Ascending aorta (tissue), 2 donors: ENCODE measurements at places on chromosomes 12 and 14. TPM values are rescaled to one million over a fixed set of nuclear protein-coding genes. Genes with fewer than 3 reads are reported as not detected.

The RHOJ gene
- total RNA-seq, result 12.9 TPM

- no peaks in the 10 kb centered on the region for H3K36me3 ChIP-seq
- DNase-seq, result no peak
- H3K4me3 ChIP-seq, result no peak overlapping the region
- no peaks in the 10 kb centered on the region for H3K27me3 ChIP-seq
Observed at GRCh38 chr12:69351462-69352236, 3.5 kb downstream of the LYZ start.

GRCh38 chr14:94383777-94384176 lies 4.6 kb downstream of the SERPINA1 start:
- H3K36me3 ChIP-seq, result no peaks in the 10 kb centered on the region
- H3K4me1 ChIP-seq, result no peaks in the 10 kb centered on the region
- H3K27me3 ChIP-seq, result no peaks in the 10 kb centered on the region
- no peak overlapping the region for H3K4me3 ChIP-seq
- no peak overlapping the region for H3K27ac ChIP-seq

- H3K36me3 ChIP-seq, result no peaks in the 10 kb centered on the region
- H3K27ac ChIP-seq, result no peak overlapping the region
- H3K27me3 ChIP-seq, result no peaks in the 10 kb centered on the region
- H3K4me1 ChIP-seq, result no peaks in the 10 kb centered on the region
- H3K4me3 ChIP-seq, result no peak overlapping the region
Observed at GRCh38 chr14:82689948-82690347, 1156.3 kb upstream of the SEL1L start.

DNA sequence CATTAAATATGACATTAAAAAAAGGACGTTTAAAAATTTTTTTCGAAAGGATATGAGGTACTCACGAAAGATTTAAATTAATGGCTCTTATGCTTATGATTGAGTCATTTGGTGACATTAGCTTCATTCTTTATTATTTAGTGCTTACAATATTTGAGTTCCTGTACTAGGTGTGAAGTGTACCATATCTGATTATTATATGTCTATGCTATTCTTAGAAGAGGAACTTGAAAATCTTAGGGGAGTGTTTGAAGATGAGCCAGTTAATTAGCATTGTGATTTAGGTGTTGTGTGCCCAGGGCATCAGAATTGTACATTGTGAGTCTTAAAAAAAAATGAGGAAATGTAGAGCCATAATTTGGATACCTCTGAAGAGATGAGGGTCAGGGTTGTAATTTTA lies 118.6 kb downstream of the FUT8 start:
- no peaks in the 10 kb centered on the region for H3K36me3 ChIP-seq
- H3K4me3 ChIP-seq, result no peak overlapping the region
- no peak for DNase-seq
- no peak overlapping the region for H3K27ac ChIP-seq
- no peaks in the 10 kb centered on the region for H3K27me3 ChIP-seq
- no peaks in the 10 kb centered on the region for H3K4me1 ChIP-seq

DNA sequence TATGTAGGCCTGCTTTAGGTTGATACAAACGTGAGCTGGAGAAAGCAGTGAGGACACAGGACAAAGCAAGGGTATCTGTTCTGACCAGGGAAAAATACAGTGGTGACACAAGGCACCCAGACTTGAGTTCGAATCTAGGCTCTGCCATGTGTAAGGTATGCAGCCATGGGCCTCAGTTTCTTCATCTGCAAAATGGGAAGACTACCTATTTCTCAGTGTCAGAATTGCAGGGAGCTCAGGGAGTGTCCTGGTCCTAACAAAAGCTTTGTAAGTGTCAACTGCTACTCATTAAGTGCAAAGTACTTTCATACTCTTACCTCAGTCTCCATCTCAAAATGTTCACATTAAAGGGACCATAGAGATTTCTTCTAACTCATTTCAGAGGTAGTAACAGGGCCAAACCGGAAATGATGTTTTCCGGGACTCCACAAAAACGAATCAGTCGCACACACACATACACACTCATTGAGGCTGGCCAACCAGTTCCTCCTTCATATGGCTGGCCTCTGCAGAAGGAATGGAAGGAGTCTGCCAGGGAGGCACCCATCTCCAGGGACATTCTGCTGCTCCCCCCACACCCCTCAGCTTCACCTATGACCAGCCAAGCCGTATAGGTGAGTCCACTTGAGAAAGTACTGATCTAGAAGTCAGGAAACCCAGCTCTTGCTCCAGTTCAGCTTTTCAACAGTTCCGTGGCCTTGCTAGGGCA lies 7.8 kb downstream of the CTDSP2 start:
- H3K36me3 ChIP-seq, result no peaks in the 10 kb centered on the region
- DNase-seq, result no peak
- peak overlapping the region; percentile 29 for H3K4me3 ChIP-seq

GRCh38 chr14:90060965-90061684 lies 669 bp upstream of the KCNK13 start:
- H3K4me1 ChIP-seq, result peaks cover 16% of the 10 kb centered on the region
- no peak overlapping the region for H3K27ac ChIP-seq
- DNase-seq, result no peak
- peak overlapping the region; percentile 48 for H3K4me3 ChIP-seq
- no peaks in the 10 kb centered on the region for H3K36me3 ChIP-seq

- H3K36me3 ChIP-seq, result no peaks in the 10 kb centered on the region
- H3K4me1 ChIP-seq, result no peaks in the 10 kb centered on the region
- H3K27ac ChIP-seq, result peak overlapping the region; percentile 45
- DNase-seq, result no peak
Observed at GRCh38 chr12:71440763-71441748, 1.5 kb downstream of the LGR5 start.

GRCh38 chr14:68908803-68909202 lies 70.3 kb downstream of the ACTN1 start:
- H3K4me3 ChIP-seq, result no peak overlapping the region
- H3K27ac ChIP-seq, result peak overlapping the region; percentile 52
- peaks cover 33% of the 10 kb centered on the region for H3K4me1 ChIP-seq
- H3K36me3 ChIP-seq, result peaks cover 59% of the 10 kb centered on the region

DNA sequence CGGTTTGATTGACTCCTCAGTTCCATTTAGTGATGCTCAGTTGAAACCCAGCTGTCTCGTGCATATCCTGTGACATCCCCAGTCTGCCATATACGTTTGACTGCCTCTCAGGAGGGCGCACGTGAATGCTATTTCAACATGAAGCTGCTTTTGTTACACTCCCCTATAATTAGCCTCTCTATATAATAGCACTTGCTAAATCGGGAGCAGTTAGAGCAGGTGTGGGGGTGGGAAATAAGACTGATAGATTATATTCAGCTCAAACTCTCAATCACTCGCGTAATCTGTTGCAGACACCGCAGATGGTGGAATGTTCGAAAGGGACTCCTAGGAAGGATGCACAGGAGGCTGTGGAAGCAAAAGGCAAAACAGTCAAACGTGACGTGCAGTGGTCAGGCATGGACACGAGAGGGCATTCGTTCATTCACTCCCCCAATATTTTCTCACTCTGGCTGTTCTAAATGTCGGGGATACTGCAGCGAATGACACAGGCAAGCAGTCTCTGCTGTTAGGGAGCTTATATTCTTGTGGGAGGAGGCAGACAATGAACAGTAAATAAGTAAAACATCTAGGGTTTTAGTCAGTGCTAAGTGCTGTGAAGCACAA lies 29.8 kb downstream of the KCNA1 start:
- H3K4me3 ChIP-seq, result no peak overlapping the region
- H3K36me3 ChIP-seq, result no peaks in the 10 kb centered on the region
- no peaks in the 10 kb centered on the region for H3K27me3 ChIP-seq
- H3K4me1 ChIP-seq, result no peaks in the 10 kb centered on the region
- no peak overlapping the region for H3K27ac ChIP-seq
- no peak for DNase-seq

GRCh38 chr12:46916796-46917419 lies 91.1 kb upstream of the SLC38A4 start:
- no peak overlapping the region for H3K4me3 ChIP-seq
- H3K4me1 ChIP-seq, result no peaks in the 10 kb centered on the region
- no peaks in the 10 kb centered on the region for H3K27me3 ChIP-seq
- H3K36me3 ChIP-seq, result no peaks in the 10 kb centered on the region
- no peak for DNase-seq

The SUOX gene
- 5.4 TPM for total RNA-seq

GRCh38 chr14:23009483-23009938 lies 432 bp downstream of the C14orf93 start:
- no peaks in the 10 kb centered on the region for H3K27me3 ChIP-seq
- no peak for DNase-seq
- no peaks in the 10 kb centered on the region for H3K36me3 ChIP-seq
- peaks cover 3% of the 10 kb centered on the region for H3K4me1 ChIP-seq

- no peak overlapping the region for H3K4me3 ChIP-seq
- H3K27ac ChIP-seq, result no peak overlapping the region
- no peak for DNase-seq
- no peaks in the 10 kb centered on the region for H3K36me3 ChIP-seq
- no peaks in the 10 kb centered on the region for H3K27me3 ChIP-seq
Observed at GRCh38 chr12:109732321-109733305, 19.0 kb downstream of the FAM222A start.

- no peaks in the 10 kb centered on the region for H3K27me3 ChIP-seq
- no peaks in the 10 kb centered on the region for H3K4me1 ChIP-seq
- no peaks in the 10 kb centered on the region for H3K36me3 ChIP-seq
Observed at GRCh38 chr12:78192979-78193378, 362.3 kb downstream of the NAV3 start.

DNA sequence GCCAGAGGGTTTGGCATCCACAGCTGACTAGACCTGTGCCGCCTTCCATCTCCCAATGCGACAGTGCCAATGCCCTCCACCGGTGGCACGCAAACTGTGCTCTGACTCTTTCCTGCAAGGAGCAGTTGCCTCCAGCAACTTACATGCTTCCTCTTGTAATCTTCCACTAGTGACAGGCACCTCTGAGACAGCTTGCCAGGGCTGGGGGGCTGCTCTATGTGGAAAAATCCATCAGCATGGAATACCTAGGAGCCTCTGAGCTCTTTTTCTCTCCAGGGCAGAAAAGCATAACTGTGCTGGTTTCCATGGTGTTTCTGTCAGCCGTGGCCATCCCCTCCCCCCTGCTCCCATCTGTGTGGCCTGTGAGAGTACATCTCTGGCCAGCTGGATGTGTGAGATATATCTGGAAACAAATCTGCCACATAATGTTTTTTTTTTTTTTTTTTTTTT lies 110.6 kb downstream of the MYRFL start:
- H3K36me3 ChIP-seq, result no peaks in the 10 kb centered on the region
- DNase-seq, result no peak
- no peak overlapping the region for H3K4me3 ChIP-seq
- no peak overlapping the region for H3K27ac ChIP-seq
- H3K4me1 ChIP-seq, result no peaks in the 10 kb centered on the region
- H3K27me3 ChIP-seq, result no peaks in the 10 kb centered on the region

- no peak overlapping the region for H3K27ac ChIP-seq
- H3K4me3 ChIP-seq, result no peak overlapping the region
- H3K4me1 ChIP-seq, result no peaks in the 10 kb centered on the region
- no peak for DNase-seq
Observed at GRCh38 chr14:99716850-99717681, 33.0 kb downstream of the CYP46A1 start.

- no peaks in the 10 kb centered on the region for H3K27me3 ChIP-seq
- no peak for DNase-seq
- H3K4me3 ChIP-seq, result no peak overlapping the region
- H3K4me1 ChIP-seq, result peaks cover 22% of the 10 kb centered on the region
- no peaks in the 10 kb centered on the region for H3K36me3 ChIP-seq
- H3K27ac ChIP-seq, result no peak overlapping the region
Observed at GRCh38 chr12:49667325-49668090, 39.7 kb downstream of the FMNL3 start.

- H3K27ac ChIP-seq, result no peak overlapping the region
- H3K36me3 ChIP-seq, result no peaks in the 10 kb centered on the region
- H3K27me3 ChIP-seq, result peaks cover 20% of the 10 kb centered on the region
- no peak overlapping the region for H3K4me3 ChIP-seq
- no peak for DNase-seq
Observed at GRCh38 chr12:57732726-57733593, 5.6 kb downstream of the AGAP2 start.

DNA sequence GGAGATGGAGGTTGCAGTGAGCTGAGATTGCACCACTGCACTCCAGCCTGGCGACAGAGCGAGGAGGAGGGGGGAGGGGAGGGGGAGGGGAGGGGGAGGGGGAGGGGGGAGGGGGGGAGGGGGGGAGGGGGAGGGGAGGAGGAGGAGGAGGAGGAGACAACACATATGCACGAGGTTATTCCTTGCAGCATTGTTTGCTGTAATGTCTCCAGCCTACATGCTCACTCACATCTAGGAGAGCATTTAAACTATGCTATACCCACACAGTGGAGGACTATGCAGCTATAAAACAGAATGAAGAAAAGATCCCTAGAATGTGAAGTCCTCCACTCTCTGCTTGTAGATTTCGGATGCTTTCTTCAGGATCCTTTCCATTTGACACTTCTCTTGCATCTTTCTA lies 3.5 kb upstream of the HIGD1C start:
- no peak overlapping the region for H3K4me3 ChIP-seq
- no peak for DNase-seq
- H3K36me3 ChIP-seq, result no peaks in the 10 kb centered on the region
- H3K4me1 ChIP-seq, result no peaks in the 10 kb centered on the region

The NKX2-1 gene
- total RNA-seq, result not detected

The CCND2 gene
- total RNA-seq, result 150 TPM

- no peaks in the 10 kb centered on the region for H3K27me3 ChIP-seq
- H3K36me3 ChIP-seq, result no peaks in the 10 kb centered on the region
- no peak overlapping the region for H3K27ac ChIP-seq
- DNase-seq, result no peak
Observed at GRCh38 chr14:51674294-51675002, 22.7 kb downstream of the FRMD6 start.

The ASB2 gene
- total RNA-seq, result 58.6 TPM

DNA sequence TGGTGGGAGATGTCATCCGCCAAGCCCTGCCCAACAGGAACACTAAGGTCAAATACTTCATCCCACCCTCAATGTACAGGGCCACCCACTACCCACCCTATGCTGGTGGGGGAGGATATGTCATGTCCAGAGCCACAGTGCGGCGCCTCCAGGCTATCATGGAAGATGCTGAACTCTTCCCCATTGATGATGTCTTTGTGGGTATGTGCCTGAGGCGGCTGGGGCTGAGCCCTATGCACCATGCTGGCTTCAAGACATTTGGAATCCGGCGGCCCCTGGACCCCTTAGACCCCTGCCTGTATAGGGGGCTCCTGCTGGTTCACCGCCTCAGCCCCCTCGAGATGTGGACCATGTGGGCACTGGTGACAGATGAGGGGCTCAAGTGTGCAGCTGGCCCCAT lies 3.5 kb downstream of the B3GNT4 start:
- no peak for DNase-seq
- no peak overlapping the region for H3K27ac ChIP-seq
- H3K27me3 ChIP-seq, result no peaks in the 10 kb centered on the region
- H3K4me3 ChIP-seq, result no peak overlapping the region
- H3K4me1 ChIP-seq, result peaks cover 10% of the 10 kb centered on the region
